Activated naive CD8-positive, alpha-beta T cell treated with anti-CD3 and anti-CD28 coated beads for 36 hours (primary cell): ENCODE measurements at places on chromosomes 1 and 21. TPM values are rescaled to one million over a fixed set of nuclear protein-coding genes. Genes with fewer than 3 reads are reported as not detected.
A peak's percentile ranks its signal among the peaks of the same experiment; 100 is the strongest.

GRCh38 chr21:25487046-25487594 lies 120.2 kb downstream of the MRPL39 start:
- DNase-seq, result no peak

DNA sequence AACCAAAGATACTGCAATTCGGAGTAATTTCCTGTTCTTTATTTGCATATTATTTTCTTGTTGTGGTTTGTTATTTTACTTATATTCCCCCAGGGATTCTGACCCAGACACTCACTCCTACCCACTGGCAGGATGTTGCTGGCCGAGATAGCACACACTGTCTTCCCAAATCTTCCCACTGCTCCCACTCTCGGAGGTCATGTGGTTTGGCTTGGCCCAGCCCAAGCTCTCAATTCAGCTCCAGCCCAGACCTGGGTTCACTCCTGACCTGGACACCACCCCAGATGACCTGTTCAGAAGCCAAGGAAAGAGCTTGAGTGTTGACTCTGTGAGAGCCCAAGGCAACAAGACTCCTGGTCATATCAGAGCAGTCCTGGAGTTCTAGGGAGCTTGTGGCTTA lies 1.2 kb upstream of the FAM43B start:
- DNase-seq, result no peak

GJC2 gene
- total RNA-seq, result 1.2 TPM

ESPN gene
- total RNA-seq, result 0.39 TPM

DNA sequence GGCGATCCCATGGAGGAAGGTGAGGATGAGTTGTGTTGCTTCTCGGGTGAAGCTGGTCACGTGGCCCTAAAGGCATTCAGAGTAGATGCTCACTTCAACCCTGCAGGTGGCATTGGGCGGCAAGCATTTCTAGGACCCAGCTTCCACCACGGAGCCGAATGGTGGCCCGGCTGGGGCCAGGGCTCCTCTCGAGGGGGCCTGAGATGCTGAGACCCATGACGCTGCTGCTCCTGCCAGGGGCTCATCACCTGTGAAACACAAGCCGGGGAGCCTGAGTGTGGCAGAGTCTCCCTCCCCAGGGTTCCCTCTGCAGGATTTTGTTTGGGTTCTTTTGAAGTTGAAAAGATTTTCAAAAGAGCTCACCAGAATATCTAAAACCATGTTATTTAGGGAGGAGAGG lies 41.2 kb downstream of the ABCG1 start:
- no peak for DNase-seq

GRCh38 chr1:43688594-43689000 lies 18.7 kb upstream of the ST3GAL3 start:
- no peak for DNase-seq

DNA sequence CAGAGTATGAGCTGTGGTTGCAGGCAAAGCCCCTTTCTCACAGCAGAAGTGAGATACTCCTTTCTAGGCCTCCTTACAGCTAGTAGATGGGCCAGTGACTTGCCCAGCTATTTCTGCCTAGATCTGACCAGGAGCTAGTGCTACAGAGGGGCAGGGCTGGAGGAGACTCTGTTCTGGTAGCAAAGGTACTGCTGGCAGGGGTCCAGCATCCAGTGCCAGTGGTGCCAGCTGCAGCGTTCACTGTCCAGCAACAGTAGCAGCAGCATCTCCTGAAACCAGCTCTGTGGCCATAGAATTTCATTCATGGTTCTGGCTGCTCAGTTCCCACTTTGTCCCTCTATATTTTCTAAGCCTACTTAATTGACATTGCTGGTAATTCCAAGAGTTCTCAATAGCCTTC lies 62.5 kb upstream of the CNN3 start:
- DNase-seq, result no peak

DNA sequence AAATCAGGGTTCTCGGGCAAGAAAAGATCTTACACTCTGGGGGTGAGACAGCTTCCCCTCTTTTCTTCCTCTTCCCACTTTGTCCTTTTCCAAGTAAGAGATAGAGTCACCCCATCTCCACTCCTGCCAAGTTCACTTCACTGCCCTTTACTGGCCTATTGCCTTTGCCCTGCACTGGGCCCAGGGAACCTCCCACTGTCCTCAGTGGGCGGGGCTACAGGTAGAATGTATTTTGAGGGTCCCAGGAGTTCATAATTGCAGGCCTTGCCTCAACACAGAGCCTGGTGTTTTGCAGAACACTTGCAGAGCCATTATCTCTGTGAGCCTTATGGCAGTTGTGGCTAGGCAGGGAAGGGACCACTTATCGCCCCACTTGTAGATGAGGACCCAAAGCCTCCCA lies 3.3 kb downstream of the AMPD2 start:
- DNase-seq, result no peak

DNA sequence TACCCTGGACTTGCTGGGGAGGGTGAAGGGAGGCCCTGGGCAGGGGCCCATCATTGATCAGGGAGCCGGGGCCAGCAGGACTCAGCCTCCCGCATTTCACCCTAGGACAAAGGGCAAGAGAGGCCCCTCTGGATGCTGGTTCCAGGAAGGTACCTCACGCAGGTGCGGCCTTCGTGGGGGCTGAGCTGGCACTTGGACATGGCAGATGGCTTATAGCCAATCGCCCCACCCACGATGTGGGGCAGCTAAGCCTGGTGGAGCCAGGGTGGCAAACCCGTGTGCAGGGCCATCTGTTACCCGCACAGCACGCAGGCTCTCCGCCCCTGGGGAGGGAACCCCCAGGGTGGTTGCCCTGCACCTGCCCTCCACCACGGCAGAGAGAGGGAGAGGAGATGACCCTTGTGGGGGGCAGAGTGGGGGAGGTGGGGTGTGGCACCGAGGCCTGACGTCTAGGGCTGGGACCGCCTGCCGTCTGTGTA lies 2.5 kb downstream of the TFF3 start:
- DNase-seq, result no peak

AGO1 gene
- 40.4 TPM for total RNA-seq

IL20 gene
- total RNA-seq, result not detected

- DNase-seq, result peak; percentile 38
Measured at GRCh38 chr1:76176000-76176399, 101.5 kb downstream of the ST6GALNAC3 start.

DNA sequence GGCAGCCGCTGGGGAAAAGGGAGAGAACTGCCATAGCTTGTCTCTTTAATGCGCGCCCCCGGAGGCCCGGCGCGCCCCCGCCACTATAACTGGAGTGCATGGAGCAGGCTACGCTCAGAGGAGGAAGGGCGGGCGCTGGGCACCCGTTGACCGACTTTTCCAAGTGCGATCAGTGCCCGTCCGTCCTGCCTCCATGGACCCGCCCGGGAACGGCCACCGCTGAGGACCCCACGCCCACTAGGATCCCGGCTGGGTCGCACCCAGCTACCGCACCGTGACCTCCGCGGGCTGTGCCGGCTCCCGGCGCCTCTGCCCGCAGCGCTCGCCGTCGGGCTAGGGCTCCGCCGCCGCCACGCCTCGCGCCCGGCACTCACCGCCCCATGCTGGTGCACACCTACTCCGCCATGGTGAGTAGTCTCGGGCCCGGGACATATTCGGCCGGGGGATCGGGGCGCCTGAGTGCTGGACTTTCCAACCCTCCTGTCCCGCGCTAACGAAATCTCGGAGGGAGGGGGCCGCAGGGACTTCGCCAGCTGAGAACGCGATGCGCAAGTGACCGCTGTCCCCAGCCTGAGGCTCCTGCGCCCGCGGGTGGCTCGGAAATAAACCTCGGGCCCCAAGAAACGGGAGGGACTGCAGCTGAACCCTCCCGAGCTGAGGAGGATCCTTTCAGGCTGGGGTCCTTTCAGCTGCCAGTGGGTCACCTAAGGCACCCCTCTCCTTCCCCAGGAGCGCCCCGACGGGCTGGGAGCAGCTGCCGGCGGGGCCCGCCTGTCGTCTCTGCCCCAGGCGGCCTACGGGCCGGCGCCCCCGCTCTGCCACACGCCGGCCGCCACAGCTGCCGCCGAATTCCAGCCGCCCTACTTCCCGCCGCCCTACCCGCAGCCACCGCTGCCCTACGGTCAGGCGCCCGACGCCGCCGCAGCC lies at the start of gene TFAP2E:
TSS of gene TFAP2E (plus strand) at position 117 of the 927 bp plus-strand sequence. CDS start at position 381, 264 bp downstream.
- no peak for DNase-seq

DNA sequence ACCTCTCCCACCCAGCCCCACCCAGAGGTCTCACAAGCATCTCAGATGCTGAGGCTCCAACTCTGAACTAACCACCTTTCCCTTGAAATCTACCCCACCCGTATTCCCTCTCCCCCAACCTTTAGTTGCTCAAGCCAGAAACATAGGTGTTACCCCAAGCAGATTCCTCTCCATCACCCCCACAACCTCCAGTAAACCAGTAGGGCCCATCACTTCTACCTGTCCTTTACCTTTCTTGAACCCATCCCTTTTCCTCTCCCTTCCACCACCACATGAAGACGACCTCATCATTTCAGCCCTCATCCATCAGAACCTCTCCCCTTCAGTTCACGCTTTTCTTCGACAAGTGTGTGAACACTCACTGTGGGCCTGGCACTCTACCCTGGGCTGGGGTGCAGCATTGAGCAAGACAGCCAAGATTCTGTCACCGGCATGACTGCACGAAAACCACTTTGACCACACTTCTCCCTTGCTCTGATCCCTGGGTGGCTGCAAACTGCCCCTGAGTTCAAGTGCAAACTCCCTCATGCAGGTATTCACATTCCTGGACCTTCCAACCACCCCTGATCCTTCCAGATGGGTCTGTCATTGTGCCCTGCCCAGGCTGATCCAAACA lies 65.5 kb upstream of the LAPTM5 start:
- no peak for DNase-seq

DNA sequence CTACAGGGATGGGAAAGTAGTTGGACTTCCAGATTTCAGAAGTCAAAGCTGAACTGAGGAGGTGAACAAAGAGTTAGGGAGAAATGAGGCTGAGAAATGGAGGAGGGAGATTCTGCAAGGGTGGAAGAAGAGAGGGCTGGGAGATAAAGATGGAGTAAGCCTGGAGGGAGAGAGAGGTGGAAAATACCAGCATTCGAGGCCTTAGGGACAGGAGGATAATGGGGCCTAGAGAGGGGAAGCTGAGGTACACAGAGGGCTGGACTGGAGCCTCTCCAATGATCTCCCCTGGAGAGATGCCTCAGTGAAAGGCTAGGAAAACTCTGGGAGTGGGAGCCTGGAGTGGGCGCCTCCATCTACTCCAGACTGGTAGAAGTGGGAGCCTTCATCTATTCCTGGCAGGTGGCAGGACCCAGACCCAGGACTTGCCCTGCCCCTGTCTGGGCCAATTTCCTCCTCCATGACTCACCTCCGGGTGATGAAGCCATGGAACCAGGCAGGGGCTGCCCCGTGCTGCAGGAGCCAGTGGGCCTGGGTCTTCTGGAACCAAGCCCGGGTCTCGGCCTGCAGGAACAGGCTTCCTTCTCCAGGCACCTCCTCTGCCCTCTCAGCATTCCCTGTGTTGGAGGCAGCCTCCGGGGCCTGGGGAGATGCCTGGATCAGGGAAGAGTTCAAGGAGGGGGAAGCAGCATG lies 1.9 kb downstream of the SH2D2A start:
- DNase-seq, result peak; percentile 48
